ENCODE measurements at places on chromosomes 7 and 10.
A peak's percentile ranks its signal among the peaks of the same experiment; 100 is the strongest.

GRCh38 chr7:83271212-83272099 lies 108.8 kb upstream of the PCLO start:
- no peak for DNase-seq

GRCh38 chr7:1714583-1715330 lies 44.7 kb downstream of the ELFN1 start:
- no peak for DNase-seq

GRCh38 chr7:1045069-1046063 lies 1.0 kb downstream of the GPR146 start:
- DNase-seq = no peak

DNA sequence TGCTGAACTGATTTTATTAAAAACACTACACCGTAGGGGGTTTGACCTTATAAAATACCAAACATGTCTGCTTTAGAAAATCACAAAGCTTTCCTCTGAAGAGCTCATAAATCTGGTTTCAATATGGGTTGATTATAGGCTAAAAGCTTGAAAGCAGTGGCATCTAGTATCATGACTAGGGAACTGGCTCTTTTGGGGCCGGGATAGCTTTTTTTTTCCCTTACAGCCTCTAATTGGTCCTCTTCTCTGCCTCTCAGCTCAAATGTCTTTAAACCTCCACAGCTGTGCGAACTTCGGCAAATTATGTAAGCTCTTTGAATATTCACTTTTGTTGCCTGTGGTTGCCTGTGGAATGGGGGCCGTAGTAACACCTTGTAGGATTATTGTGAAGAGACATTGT lies 8.4 kb downstream of the BAMBI start:
- DNase-seq = no peak

DNA sequence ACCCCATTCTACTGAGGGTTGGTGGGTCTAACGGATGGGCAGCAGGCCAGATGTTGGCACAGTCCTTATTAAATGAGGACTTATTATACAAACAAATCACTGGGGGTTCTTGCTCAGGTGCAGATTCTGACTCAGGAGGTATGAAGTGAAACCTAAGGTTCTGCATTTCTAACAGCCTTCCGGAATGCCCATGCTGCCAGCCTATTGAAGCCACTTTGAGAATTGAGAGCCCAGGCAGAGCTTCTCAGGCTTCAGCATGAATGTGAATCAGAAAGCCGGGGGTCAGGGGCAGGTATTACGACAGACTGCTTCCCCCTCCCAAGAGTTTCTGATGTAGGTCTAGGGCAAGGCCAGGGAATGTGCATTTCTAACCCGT lies 34.1 kb upstream of the NPFFR1 start:
- no peak for DNase-seq

- DNase-seq = no peak
Measured at GRCh38 chr7:80278737-80279136, 144.1 kb downstream of the GNAI1 start.

DNA sequence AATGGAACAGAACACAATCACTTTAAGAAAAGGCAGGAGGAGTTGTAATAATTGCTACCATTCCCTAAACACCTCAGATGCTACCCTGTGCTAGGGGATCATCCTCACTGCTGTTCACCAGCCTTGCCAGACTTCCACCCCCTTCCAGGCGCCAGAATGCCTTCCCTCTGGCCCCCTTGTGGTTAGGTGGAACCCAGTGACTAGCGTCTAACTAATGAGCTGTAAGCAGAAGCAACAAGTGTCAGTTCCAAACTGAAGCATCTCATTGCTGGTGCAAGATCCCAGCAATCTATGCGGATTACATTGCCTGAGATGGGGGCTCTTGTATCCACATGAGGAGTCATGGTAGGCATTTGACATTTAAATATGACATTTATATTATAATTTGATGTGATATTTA lies 86.6 kb downstream of the FRMD4A start:
- no peak for DNase-seq

DNA sequence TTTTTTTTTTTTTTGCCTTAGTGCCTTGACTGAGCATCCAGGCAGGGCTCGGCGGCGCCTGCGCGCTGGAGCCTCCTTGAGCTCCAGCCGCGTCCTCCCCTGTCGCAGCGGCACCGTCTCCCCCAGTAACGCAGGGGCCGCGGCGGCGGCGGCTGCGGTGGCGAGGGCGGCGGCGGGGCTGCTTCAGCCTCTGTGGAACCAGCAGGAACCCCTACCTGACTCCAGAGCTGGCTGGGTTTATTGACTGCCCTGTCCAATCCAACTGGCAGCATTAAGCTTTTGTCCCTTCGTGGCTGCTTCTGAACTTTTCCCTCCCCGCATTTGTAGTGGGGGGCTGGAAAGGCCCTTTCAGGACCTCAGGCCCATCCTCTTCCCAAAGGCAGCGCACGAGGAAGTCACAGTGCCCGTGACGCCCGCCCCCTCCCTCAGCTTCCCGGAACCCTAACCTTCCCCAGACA lies at the start of gene GPR85:
GPR85 (minus strand) TSS at position 397 of the 458 bp plus-strand sequence. CDS start 2,106 bp downstream, outside the sequence.
- DNase-seq = peak; percentile 61

DNA sequence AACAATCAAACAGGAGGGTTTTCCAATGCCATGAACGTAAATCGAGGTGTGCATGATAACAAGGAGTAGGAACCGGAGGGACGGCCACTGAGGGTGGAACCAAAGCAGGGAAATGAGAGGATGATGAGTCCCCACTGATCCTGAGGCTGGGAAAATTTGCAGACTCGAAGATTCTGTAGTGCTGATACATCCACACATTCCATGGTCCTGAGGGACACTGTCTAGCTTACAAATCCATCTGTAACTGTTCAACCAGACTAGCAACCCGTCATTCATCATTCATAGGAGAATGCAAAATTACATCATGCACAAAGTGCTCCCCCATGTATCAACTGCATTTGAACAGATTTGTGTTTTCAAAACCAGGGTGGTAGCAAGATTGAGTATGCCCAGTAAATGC lies 189.7 kb downstream of the PTPRN2 start:
- no peak for DNase-seq

GRCh38 chr7:90892213-90892612 lies 296.1 kb downstream of the CDK14 start:
- DNase-seq = no peak

- DNase-seq = no peak
Measured at GRCh38 chr7:149879271-149879743, 5.5 kb downstream of the ATP6V0E2 start.

Data from activated CD8-positive, alpha-beta memory T cell treated with anti-CD3 and anti-CD28 coated beads, Interleukin-2, amount 50 U/mL, for 48 hours (primary cell).